ENCODE measurements at places on chromosomes 7 and 10. TPM values are rescaled to one million over a fixed set of nuclear protein-coding genes. Genes with fewer than 3 reads are reported as not detected.

The EBF3 gene
- 0.14 TPM for total RNA-seq

The CALHM1 gene
- not detected for total RNA-seq

The ARMC3 gene
- not detected for total RNA-seq

GRCh38 chr10:65342245-65342644 is 1583.6 kb upstream of the LRRTM3 start:
- DNase-seq, result no peak

GRCh38 chr10:43808136-43808535 is 159.5 kb upstream of the ZNF32 start:
- DNase-seq, result no peak

GRCh38 chr10:1882728-1883127 is 145.4 kb upstream of the ADARB2 start:
- no peak for DNase-seq

DNA sequence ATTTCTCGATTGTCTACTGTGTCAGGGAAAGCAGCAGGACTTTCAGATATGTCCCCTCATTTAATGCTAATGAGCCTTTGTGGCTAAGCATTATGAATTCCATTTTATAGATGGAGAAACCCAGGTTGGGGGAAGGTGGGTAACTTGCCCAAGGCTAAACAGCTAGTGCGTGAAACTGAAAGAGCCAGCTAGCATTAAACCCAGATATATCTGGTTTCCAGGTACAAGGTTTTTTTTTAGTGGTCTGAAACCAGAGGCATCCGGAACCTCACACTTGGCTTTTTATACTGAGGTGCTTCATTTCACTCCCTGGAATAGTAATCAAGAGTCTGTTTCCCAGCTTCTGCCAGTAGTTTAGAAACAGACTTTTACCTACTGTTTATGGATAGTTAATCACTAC is 694.8 kb downstream of the PHTF2 start:
- no peak for DNase-seq

DNA sequence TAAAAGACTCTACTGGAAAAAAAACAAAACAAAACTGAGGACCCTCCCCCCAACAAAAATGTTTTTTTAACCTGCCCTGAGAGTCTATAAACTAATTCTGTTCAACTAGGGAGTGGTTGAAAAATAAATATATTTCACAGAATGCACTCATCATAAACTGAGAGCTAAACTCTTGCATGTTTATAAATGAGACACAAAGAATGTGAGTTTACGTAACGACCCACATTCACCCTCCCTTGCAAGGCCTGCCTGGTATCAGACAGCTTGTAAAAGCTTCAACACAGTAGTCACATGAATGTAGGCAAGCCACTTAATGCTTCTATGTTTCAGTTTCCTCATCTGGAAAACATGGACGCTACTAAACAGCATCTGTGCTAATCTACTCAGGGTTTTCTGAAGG is 50.3 kb downstream of the JAZF1 start:
- DNase-seq, result no peak
